ENCODE measurements at places on chromosomes 11 and 22.

- no peak for DNase-seq
These were observed 3.3 kb downstream of the IL18BP start for GRCh38 chr11:72001834-72002591.

- DNase-seq: no peak
These were observed at the start of gene USH1C for GRCh38 chr11:17544181-17544622. Gene USH1C (minus strand): TSS chr11:17544416. CDS start chr11:17544307, 109 bp downstream.

GRCh38 chr11:117488996-117489952, 161.6 kb downstream of the CEP164 start:
- DNase-seq: no peak

GRCh38 chr11:46309814-46310259, 32.4 kb downstream of the CREB3L1 start:
- DNase-seq: no peak

- DNase-seq: no peak
These were observed 91.5 kb upstream of the HORMAD2 start for GRCh38 chr22:29988719-29989118.

DNA sequence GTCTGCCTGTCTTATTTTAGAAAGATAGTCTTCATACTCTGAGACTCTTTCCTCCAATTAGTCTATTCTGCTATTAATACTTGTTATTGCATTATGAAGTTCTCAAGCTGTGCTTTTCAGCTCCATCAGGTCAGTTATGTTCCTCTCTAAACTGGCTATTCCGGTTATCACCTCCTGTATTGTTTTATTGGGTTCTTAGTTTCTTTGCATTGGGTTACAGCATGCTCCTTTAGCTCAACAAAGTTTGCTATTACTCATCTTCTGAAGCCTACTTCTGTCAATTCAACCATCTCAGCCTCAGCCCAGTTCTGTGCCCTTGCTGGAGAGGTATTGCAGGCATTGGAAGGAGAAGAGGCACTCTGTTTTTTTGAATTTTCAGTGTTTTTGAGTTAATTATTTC, 21.0 kb upstream of the OR5AK2 start:
- no peak for DNase-seq

DNA sequence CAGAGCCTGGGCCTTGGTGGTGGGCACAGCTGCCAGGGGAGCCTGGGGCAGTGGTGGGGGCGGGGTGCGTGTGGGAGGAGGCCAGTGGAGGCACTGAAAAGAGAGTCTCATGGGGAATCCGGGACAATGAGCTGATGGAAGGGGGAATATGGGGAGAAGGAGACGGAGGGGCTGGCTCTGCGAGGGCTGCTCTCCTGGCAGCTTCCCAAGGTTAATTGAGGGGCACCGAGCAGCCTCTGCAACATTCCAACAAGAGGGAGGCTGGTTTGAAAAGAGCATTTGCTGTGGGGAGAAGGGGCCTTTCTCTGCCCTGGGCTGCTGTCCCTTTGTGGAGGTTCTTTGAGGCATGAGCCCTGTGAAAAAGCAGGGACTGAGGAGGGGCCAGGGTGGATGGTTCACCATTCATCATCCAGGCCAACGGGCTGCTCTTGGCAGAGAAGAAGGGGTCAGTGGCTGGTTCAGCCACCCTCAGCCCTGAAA, 9.4 kb upstream of the IGSF9B start:
- no peak for DNase-seq

- no peak for DNase-seq
These were observed 634.3 kb downstream of the BRD1 start for GRCh38 chr22:49193348-49193747.

DNA sequence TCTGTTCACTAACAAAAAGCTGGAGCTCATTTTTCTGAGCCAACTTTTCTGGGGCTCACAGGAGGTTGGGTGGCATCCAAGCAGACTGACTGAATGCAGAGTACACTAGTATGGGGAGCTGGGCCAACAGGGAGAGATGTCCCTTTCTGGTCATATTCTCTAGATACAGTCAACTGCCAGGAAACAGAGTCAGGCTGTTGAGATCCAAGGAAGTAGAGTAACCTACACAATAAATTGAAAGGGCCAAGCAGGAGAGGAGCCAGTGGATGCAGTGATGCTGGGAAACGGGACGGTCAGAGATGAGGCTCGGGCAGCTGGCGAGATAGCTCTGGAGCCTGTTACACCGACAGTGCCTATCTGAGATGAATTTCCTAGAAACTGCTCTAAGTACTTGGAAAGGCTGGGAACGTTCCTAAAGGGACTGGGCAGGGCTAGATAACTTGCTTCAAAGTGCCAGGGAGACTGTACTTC, 71.1 kb downstream of the LARGE2 start:
- no peak for DNase-seq

- DNase-seq: no peak
These were observed 1073.3 kb downstream of the TBC1D22A start for GRCh38 chr22:47835726-47836125.
